NCI-H1105 (cell line): ENCODE measurements at places on chromosomes 12 and 14.

DNA sequence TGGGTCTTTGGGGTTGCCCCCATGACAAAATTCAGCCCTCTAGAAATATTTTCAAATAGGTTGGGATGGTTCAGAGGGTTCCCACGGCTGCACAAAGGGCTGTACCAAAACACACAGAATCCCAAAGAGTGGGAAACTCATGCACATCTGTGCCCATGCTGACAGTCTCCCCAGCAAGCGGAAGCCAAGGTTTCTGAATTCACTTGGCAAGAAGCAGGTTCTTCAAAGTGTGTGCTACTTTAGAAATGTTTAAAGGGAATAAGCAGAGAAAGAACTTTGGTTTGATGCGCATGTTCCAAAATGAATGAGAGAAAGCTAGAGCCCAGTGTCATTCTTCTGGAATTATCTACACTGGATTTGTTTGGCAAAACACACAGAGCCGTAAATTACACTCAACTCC lies 46.7 kb downstream of the FOXN3 start:
- no peak for DNase-seq

- no peak for DNase-seq
These were observed 164.7 kb upstream of the PRMT8 start for GRCh38 chr12:3326156-3326849.

DNA sequence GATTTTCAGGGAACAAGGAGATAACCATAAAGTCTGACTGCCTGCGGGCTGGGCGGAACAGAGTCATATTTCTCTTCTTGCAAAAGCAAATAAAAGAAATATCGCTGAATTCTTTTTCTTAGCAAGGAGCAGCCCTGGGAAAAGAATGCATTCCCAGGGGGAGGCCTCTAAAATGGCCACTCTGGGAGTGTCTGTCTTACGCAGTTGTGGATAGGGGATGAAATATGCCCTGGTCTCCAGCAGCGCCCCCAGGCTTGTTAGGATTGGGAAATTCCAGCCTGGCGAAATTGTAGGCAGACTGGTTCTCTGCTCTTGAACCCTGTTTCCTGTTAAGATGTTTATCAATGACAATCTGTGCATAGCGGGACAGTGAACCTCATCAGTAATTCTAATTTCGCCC lies 40.5 kb downstream of the PCNX1 start:
- DNase-seq, result no peak

DNA sequence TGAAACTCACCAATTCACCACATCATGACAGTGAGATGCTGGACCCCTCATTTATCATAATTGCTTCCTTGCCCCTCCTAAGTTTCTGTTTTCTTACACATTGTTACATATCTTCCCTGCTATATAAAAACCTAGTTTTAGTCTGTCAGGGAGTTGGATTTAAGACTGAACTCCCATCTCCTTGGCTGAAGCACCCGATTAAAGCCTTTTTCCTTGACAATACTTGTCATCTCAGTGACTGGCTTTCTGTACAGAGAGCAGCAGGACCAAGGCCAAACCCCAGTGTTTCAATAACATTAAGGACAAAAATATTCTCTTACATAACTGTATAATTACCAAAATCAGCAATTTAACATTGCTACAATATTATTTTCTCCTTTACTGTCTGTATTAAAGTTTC lies 928.4 kb downstream of the TMTC2 start:
- no peak for DNase-seq

- peak; percentile 95 for DNase-seq
These were observed 275.9 kb downstream of the FBXL14 start for GRCh38 chr12:1318327-1319031.

- DNase-seq, result no peak
These were observed 51.2 kb downstream of the SINHCAF start for GRCh38 chr12:31274520-31275300.

DNA sequence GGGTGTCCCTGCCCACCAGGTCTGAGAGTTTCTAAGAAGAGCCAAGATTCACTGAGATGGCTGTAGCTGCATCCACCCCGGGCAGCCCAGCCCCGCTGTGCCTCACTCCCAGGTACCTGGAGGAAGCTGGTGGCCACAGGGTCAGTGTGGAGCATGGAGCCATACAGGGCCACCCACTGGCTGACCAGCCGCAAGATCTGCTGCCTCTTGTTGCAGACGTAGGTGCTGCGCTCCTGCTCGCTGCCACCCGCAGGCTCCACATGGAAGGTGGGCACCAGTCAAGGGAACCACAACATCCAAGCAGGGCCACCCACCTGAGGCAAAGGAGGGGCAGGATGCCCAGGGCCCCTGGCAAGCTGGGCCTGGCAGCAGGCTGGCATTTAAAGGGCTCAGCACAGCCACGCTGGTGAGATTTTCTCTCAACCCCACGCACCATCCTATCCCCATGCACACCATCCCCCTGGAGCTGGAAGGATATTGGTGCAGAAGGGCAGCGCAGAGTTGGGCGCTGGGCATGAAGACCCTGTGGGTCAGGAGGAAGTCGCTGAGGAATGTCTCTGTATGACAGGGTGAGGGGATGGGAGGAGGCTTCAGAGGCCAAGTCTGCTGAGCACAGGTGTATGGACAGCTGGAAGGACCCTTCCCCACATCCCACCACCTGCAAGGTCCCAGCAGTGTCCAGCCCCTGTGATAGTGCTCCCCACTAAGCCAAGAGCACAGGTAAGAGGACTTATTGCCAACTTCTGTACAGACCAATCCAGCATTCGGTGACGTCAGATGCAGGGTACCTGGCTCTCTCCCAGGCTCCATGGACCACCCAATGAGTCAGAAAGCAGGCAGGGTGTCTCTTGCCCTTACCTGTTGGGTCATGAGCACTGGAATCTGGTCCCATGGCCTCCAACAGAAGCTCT lies 10.8 kb downstream of the RAPGEF3 start:
- no peak for DNase-seq

- no peak for DNase-seq
These were observed 22.1 kb upstream of the TAMALIN start for GRCh38 chr12:51984657-51985056.

DNA sequence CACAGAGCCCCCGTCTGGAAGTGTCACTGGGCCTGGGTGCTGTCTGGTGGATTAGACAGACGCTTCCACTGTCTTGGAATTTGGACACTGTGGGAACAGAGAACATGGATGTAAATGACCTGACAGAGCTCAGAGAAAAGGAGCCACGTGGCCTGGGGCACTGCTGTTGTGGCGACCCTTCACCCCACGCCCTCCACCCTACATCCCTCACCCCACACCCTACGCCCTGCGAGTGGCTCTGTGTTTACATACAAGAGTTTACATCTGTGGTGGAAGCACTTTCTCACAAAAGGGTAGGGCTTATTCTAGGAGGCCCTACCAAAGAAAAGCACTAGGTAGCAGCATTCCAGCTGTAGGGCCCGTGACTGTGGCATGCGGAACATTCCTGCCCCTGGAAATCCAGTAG lies 47.7 kb downstream of the B4GALNT3 start:
- no peak for DNase-seq

DNA sequence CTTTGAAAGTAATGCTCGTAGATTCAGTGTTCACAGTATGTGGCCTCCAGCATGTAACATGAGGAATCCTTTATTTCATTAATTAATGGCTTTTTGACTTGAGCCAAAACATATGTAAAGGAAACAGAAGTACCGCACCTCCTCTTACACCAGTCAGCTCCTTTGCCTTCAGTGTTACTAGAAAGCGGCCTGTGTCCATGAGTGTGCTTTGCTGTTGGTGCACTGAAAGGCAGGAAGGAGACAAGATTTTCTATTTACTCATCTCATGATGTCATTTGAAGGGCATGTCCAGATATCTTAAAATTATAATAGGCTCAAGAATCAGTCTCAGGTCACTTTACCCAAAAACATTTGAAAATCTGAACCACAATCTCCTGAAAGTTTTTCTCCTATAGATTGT lies 9.9 kb upstream of the CCT2 start:
- DNase-seq, result no peak

GRCh38 chr12:50394469-50395029 lies 1.9 kb downstream of the FAM186A start:
- no peak for DNase-seq

DNA sequence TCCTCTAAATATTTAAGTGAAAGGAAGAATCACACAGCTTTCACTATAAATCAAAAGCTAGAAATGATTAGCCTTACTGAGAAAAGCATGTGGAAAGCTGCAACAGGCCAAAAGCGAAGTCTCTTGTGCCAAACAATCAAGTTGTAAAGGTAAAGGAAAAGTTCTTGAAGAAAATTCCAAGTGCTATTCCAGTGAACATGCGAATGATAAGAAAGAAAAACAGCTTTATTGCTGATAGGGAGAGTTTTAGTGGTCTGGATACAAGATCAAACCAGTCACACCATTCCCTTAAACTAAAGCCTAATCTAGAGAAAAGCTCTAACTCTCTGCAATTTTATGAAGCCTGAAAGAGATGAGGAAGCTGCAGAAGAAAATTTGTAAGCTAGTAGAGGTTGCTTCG lies 190.9 kb downstream of the BTG1 start:
- DNase-seq, result no peak

GRCh38 chr14:35121026-35121886 lies 534 bp downstream of the PPP2R3C start:
- DNase-seq, result no peak

- no peak for DNase-seq
These were observed 21.2 kb downstream of the CLECL1 start for GRCh38 chr12:9711664-9712063.

GRCh38 chr14:49999146-49999761 lies 106.4 kb downstream of the ARF6 start:
- DNase-seq, result no peak

GRCh38 chr14:60515511-60516289 lies 6.8 kb downstream of the SIX6 start:
- DNase-seq, result no peak

DNA sequence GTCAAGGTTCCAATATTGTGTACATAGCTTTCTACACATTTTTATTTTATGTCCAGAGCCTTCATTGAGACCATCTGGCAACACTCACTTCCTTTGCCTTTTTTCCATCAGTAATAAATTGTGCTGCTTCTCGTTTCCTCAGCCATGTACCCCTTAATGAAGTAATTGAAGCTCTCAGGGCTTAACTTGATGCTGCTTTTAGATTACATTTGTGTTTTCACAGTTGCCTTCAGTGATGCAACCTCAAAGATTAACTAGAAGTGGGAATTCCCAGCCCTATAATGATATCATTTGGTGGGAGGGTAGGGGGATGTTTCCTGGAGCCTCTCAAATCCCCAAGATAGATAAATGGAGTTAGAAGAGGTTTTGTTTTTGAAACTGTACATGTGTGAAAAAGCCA lies 80.2 kb upstream of the KRR1 start:
- no peak for DNase-seq

GRCh38 chr14:56805992-56806727 lies 4.1 kb downstream of the OTX2 start:
- no peak for DNase-seq

GRCh38 chr14:39315859-39316444 lies 82.2 kb downstream of the MIA2 start:
- no peak for DNase-seq

DNA sequence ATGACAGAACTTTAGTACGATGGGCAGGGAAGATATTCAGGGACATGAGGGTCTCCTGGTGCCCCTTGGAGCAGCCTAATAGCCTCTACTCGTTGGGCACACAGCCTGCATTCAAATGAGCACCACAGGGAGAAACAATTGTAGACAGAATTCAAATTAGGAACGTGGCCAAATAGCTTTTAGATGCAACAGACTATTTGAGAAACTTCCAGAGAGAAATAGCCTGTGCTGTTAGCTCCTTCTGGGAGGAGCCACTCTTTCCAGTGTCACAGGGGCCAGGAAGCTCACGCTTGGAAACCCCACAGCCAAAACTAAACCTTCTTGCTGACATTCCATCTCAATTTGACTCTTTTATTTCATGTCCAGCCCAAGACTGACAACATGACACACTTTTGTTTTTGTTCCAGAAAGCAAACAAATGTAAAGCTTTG lies 114.5 kb downstream of the RPAP3 start:
- DNase-seq, result no peak

GRCh38 chr12:44245932-44246331 lies 410.1 kb downstream of the TMEM117 start:
- DNase-seq, result no peak

GRCh38 chr14:105488781-105489541 lies 2.1 kb upstream of the TEDC1 start:
- DNase-seq, result no peak

DNA sequence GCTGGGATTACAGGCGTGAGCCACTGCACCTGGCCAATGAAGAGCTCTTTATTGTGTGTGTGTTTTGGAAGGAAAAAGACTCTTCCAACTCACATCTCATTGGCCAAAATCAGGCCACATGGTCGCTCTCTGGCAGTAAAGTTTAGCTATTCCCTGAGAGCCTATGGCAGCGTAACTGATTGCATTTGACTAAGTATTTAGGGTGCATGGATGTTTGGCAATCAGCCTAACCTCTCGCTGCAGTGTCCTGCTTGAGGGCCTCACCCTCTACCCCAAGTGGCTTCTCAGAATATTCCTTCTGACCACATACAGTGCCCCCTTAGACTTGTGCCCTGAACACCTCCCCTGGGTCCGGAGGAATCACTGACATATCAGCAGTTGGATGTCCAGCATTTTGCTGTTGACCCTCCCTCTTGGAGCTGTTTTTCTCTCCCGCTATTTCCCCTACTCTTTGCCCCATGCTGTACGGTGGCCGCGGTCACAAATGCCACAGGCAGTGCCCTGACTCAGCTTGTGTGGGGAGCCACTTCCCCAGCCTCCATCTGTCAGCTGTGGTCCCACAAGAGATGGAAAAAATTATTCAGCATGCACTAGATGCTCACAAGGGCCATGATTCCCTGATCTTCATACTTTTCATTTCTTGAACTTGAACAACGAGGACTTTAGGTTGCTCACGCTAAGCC lies 9.5 kb downstream of the PHETA1 start:
- no peak for DNase-seq

DNA sequence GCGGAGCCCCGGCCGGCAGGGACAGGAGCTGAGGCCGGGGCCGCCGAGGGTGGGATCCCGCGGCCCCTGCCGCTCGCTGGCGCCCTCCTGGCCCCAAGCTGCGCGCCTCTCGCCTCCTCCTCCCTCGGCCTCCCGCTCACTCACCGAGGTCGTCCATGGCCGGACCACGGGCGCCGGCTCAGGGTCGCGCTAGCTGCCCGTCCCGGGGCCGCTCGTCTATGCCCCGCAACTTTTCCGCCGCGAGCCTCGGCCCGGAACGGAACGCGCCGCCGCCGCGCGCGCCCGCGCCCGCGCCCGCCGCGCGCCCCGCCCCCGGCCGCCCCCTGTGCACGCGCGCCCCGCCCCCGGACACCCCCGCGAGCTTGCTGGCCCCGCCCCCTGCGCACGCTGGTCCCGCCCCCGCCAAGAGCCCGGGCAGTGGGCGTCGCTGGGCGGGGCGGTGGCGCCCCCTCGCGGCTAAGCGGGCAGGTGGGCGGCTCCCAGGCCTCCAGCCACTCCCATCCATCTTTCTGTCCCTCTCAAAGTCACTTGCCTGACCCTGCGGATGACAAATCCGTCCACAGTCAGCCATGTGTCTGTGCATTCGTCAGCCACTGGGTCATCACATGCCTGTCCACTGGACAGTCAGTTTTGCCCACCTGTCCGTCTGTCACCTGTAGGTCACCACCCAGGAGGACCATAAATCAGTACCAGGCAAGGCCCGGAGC lies at the start of gene PXN:
PXN (minus strand) TSS at position 258 of the 707 bp plus-strand sequence; CDS start at position 157, 101 bp downstream.
- DNase-seq, result peak; percentile 72
